ENCODE measurements at places on chromosomes 6 and 20.

GRCh38 chr20:6698056-6698455 lies 69.4 kb upstream of the BMP2 start:
- no peak for DNase-seq

DNA sequence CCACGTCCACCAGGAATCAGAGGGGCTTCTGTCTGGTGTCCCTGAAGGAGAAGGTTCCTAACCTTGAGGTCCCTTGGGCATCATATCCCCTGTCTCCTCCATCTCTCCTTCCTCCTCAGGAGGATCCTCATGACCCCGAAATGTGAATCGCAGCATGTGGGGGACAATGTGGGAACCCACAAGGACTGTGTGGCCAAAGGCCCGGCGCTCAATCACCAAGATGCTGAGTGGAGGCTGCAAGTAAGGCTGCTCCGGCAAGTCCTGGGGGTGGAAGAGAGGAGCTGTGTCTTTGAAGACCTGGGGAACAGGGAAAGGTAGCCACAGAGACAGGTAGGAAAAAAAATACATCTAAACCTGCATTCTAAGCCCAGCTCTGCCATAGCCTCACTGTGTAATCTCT lies 36.4 kb upstream of the SPAG4 start:
- DNase-seq = no peak

- no peak for DNase-seq
These were observed 686.1 kb downstream of the HACE1 start for GRCh38 chr6:104173668-104174067.

DNA sequence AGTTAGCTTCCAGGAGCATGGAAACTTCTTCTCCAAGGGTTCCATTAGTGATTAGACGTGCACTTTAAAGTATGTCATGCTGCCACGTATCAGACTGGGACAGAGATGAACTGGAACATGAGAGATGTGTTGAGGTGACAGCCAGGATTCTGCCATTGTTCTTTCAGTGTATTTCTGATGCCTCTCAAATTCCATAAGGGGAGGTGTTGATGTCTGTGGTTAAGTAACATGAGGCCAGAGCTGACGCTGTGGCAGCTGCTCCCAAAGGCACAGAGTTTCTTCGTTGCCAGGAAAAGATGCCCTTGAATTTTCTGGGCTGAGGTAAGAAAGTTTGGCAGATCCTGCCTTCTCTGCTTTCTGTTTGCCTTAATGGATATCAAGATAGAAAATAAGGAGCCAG lies 63.5 kb downstream of the TRMT6 start:
- DNase-seq = no peak

GRCh38 chr6:107780226-107780625 lies 43.9 kb downstream of the SCML4 start:
- DNase-seq = no peak

DNA sequence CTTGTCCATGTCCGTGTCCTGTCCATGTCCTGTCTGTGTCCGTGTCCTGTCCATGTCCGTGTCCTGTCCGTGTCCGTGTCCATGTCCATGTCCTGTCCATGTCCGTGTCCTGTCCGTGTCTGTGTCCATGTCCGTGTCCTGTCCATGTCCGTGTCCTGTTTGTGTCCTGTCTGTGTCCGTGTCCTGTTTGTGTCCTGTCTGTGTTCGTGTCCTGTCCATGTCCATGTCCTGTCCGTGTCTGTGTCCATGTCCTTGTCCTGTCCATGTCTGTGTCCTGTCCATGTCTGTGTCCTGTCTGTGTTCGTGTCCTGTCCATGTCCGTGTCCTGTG lies 55.0 kb upstream of the BHLHE23 start:
- no peak for DNase-seq

DNA sequence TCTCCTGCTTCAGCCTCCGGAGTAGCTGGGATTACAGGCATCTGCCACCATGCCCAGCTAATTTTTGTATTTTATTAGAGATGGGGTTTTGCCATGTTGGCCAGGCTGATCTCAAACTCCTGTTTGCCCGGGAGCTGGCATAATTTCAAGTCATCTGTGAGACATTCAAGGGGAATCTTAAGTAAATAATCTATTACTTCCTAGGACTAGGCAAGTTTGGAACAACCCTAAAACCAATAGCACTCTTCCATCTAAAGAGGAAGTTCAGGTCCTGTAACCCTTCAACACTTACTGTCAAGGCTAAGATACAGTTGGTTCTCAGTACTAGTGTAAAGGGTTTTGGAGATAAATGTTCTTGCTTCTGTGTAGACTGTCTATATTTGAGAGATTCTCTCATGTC lies 267.8 kb upstream of the IRAK1BP1 start:
- DNase-seq = no peak

DNA sequence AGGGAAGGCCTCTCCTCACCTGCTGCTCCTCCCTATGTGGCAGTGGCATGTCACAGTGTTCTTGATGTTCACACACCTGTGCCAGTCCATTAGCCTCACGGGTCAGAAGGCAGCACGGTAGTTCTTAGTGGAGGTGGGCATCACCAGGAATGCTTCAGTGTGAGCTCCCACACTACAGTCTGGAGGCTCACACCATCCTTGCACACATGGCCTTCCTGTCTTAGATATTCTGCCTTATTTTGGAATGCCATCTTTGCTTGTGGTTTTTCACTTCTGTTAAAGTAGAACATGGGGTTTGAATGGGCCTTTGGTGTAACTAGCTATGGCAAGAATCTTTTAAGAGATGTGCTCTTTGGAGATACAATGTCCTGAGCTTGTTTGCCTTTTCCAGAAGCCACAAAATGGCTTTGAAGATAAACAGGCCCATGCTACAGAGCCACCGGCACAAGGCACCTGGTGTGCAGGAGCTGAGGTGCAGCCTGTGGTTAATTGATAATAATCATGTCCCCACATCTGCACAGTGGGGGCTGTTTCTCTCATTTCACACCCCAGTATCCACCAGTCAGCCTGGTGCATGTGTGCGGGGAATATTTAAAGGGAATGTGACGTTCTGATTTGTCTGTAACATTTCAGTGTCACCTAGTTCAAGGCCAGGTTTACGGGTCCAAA lies 3.2 kb upstream of the SLC17A9 start:
- no peak for DNase-seq

DNA sequence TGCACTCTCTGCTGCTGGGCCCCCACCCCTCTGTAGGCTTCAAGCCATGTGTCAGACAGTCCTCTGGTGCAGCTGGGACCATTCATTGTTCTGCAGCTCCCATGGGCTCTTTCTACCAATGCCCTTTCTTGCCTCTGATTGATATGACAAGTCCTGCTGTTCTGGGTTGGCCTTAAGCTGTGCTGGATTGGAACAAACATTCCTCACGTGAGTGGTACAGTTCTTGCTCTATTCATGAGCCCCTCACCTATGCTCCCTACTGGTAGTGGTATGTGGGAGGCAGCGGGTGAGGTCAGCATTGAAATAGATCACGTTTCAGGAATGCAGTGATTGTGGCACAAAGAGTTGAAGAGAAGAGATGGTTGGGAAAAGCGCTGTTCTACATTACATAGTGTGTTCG lies 48.8 kb upstream of the RALY start:
- no peak for DNase-seq

GRCh38 chr6:155036907-155037306 lies 41.8 kb downstream of the TIAM2 start:
- DNase-seq = no peak

GRCh38 chr6:11911538-11911937 lies 100.6 kb upstream of the HIVEP1 start:
- DNase-seq = no peak

GRCh38 chr6:47288267-47289090 lies 21.2 kb downstream of the TNFRSF21 start:
- DNase-seq = no peak

All from stimulated activated CD8-positive, alpha-beta memory T cell treated with anti-CD3 and anti-CD28 coated beads, Interleukin-7, amount 100 ng/mL, for 24 hours (primary cell).